Articular chondrocyte of knee joint (primary cell): ENCODE measurements at places on chromosomes 6 and 20. TPM values are rescaled to one million over a fixed set of nuclear protein-coding genes. Genes with fewer than 3 reads are reported as not detected.

The NKAPL gene
- 0.78 and 1.8 TPM in 2 replicates for total RNA-seq

The CST4 gene
- not detected in 2 replicates for total RNA-seq

The WFDC10B gene
- total RNA-seq = not detected in 2 replicates

The OR2B6 gene
- not detected in 2 replicates for total RNA-seq

The NKX2-2 gene
- total RNA-seq = not detected in 2 replicates

The VARS2 gene
- 10.8 and 14.5 TPM in 2 replicates for total RNA-seq

The SEC63 gene
- 33.3 and 44.2 TPM in 2 replicates for total RNA-seq

The ZNF292 gene
- 47.8 and 55.6 TPM in 2 replicates for total RNA-seq

The EHMT2 gene
- 41.4 and 51.4 TPM in 2 replicates for total RNA-seq

The ZNF165 gene
- total RNA-seq = 0.97 and 1.0 TPM in 2 replicates

The TENT5A gene
- total RNA-seq = 96.5 and 118 TPM in 2 replicates

The LTA gene
- not detected in 2 replicates for total RNA-seq

The SPTLC3 gene
- 36.5 and 48.1 TPM in 2 replicates for total RNA-seq

The BPI gene
- total RNA-seq = not detected in 2 replicates

The COL11A2 gene
- total RNA-seq = 0.26 and 0.65 TPM in 2 replicates

The SIRPD gene
- total RNA-seq = not detected in 2 replicates

The FOXS1 gene
- total RNA-seq = not detected in 2 replicates

The JARID2 gene
- total RNA-seq = 6.3 and 6.8 TPM in 2 replicates

The SAPCD1 gene
- total RNA-seq = 0.54 and 1.4 TPM in 2 replicates

The LMBRD1 gene
- total RNA-seq = 50.0 and 56.5 TPM in 2 replicates

The GINS1 gene
- total RNA-seq = 5.0 and 8.3 TPM in 2 replicates

The MROH8 gene
- total RNA-seq = 4.1 and 6.4 TPM in 2 replicates

The TREM1 gene
- total RNA-seq = 0.13 and 0.65 TPM in 2 replicates

The FOXA2 gene
- total RNA-seq = not detected in 2 replicates

The FAM110A gene
- total RNA-seq = 5.2 and 7.0 TPM in 2 replicates

The PRR18 gene
- total RNA-seq = 0.13 TPM in 1 of 2 replicates, not detected in the other

The ZBP1 gene
- total RNA-seq = not detected in 2 replicates

The SMPDL3A gene
- total RNA-seq = 15.1 and 21.3 TPM in 2 replicates

The FAM217A gene
- not detected in 2 replicates for total RNA-seq

The SLC35A1 gene
- 18.7 and 24.0 TPM in 2 replicates for total RNA-seq

The TSHZ2 gene
- under 0.01 and 0.43 TPM in 2 replicates for total RNA-seq

The OOEP gene
- total RNA-seq = 0.39 and 0.43 TPM in 2 replicates

The ACTL10 gene
- 1.7 and 2.1 TPM in 2 replicates for total RNA-seq

The GNAS-AS1 gene
- total RNA-seq = 0.32 and 0.39 TPM in 2 replicates

The PRRT1 gene
- 0.39 and 0.54 TPM in 2 replicates for total RNA-seq

The CST11 gene
- total RNA-seq = not detected in 2 replicates

The HELZ2 gene
- 23.5 and 30.4 TPM in 2 replicates for total RNA-seq

The L3MBTL3 gene
- total RNA-seq = 8.9 and 9.7 TPM in 2 replicates

The DLL1 gene
- total RNA-seq = 0.32 and 1.0 TPM in 2 replicates

The MYBL2 gene
- total RNA-seq = 8.3 and 8.4 TPM in 2 replicates

The FAXC gene
- total RNA-seq = 0.65 and 1.1 TPM in 2 replicates

The TRIM10 gene
- total RNA-seq = not detected in 2 replicates
